ENCODE measurements at places on chromosomes 3 and 15.

- no peak for DNase-seq
These were observed 1.2 kb upstream of the RYK start for GRCh38 chr3:134251731-134252391.

DNA sequence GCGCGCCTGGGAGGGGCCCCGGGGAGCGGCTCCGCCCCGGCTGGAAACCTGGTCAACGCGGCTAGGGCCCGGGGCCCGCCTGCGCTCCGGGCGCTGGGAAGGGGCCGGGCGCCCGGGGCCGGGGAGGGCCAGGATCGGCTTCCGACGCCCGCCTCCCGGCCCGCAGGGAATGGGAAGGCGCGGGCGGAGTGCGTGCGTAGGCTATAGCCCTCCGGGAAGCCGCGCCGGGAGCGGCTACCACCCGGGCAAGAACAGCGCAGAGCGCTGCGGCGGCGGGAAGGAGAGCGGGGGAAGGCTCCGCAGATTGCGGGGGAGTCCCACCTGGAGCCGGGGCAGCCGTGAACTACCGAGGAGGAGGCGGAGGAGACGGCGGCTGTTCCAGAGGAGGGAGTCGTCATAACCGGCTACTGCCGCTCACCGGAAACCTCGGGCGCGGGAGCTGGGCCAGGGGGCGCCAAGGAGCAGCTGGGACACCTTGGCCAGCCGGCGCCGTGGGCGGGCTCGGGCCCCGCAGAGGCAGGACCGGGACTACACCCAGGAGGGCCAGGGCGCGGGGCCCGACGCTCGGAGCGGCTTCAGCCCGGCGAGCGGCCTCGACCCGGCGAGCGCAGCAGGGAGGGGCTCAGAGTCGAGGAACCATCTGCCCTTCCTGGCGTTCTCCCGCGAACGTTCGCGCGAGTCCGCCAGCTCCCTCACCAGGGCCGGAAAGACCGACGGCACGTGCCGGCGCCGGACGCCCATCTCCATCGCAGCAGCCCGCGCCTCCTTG is at the start of gene EOGT:
Gene EOGT, minus strand, starts transcription at position 432 of the 769 bp plus-strand sequence. CDS start 3,838 bp downstream, outside the sequence.
- DNase-seq = peak; percentile 76

DNA sequence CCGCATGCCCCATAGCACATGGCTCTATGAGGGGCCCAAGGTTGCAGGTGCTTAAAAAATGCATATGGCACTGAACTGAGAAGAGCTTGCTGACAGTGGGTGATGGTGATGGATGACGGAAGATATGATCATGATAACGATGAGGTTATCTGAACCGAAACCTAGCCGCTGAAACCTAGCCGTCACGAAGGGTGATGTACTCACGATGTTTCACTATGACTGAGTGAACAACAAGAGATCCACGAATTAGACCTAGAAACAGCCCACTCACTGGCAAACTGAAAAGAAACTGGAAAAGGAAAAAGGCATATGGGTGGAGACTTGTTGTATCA is 57.6 kb upstream of the BCL6 start:
- peak; percentile 56 for DNase-seq

GRCh38 chr3:114417675-114418074 is 123.8 kb downstream of the TIGIT start:
- no peak for DNase-seq

GRCh38 chr3:120498556-120499346 is 48.0 kb upstream of the FSTL1 start:
- no peak for DNase-seq
